ENCODE measurements at places on chromosomes 2 and 18.

- DNase-seq: no peak
These were observed 105.0 kb upstream of the SMAD7 start for GRCh38 chr18:49055754-49056172.

GRCh38 chr2:101773137-101773536 is 75.6 kb downstream of the MAP4K4 start:
- DNase-seq: no peak

DNA sequence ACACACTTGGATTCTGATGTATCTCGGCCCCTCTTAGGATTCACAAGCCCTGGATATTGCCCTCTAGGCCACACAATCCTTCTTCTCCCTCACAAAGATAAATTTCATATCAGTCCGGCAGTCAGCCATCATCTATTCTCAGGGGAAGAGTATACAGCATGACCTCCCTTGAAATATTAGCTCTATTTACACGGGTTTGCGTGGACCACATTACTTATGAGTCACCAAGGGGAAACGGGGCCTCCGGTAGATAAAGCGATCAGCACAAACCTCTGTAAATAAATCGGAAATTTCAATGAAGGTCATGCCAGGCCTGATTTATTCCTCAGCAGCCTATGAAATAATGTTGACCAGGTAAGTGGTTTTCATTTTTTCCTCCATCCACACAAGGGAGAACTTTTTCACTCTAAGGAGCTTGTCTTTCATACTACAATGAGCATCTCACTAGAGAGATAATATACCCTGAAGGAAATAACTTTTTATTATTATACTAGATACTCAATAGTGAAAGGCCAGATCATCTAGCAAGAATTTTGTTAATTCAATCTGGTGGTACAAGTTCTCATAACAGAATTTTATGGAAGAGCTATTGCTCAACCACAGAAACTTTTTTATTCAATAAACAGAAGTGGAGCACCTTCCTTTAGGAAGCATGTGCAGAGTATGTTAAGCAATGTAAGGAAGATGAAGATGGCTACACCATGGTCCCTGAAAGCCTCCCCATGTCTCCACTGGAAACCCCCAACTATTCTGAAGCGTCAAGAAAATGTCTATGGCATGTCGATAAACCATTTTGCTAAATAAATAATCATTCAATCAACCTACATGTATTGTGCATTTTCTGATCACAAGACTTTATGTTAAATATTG is 125.2 kb upstream of the PIK3C3 start:
- DNase-seq: no peak

DNA sequence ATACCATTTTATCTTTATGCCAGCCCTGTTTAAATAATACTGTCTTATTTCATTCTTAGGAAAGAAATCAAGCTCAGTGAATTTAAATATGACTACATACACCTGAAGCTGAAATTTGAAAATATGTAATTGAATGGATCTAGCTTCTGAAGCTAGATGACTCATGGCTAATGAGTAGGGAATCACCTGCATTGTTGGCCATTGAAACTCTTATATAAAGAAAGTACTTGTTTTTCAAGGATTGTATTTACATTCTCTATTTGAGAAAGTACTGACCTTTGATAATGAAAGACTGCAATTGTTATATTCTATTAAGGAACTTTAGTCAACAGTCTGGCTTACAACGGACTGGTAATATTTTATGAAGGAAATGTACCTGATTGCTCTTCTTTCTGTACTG is 346.7 kb upstream of the LRATD1 start:
- no peak for DNase-seq

DNA sequence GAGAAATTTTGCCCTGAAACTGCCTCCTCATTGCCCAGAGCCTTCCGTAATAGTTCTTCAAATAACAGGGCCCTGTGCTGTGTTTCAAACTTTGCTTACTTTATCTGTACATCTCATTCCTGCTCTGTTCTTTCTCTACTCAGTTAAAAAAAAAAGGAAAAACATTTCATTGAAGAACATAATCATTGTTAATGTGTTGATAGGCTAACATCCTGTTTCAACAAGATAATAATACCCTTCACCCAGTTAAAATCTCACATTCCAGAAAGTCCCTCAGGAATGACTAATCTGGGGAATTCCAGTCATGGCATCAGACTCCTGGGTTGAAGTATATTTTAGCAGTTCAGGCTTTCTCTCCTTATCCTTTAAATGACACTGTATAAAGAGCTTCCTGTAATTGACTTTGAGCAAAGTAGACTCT is 45.6 kb upstream of the ITGAV start:
- DNase-seq: no peak

DNA sequence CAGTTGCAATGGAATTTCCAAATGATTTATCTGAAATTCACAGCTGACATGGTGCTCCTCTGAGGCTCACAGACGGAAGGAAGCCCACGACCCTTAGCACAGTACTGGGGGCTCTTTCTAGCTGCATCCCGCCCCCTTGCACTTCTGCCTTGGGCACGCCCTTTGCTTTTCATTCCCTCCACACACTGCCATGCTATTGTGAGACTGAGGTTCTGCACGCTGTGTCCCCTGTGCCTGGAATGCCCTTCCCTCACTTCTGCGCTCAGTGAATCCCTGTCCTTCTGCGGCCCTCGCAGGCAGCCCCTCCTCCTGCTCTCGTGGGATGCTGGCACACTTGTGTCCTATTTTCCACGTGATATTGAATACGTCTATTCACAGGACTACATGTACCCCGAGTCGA is 135.4 kb upstream of the TTC39C start:
- DNase-seq: no peak

GRCh38 chr2:78601113-78601512 is 424.4 kb upstream of the REG3G start:
- DNase-seq: no peak

DNA sequence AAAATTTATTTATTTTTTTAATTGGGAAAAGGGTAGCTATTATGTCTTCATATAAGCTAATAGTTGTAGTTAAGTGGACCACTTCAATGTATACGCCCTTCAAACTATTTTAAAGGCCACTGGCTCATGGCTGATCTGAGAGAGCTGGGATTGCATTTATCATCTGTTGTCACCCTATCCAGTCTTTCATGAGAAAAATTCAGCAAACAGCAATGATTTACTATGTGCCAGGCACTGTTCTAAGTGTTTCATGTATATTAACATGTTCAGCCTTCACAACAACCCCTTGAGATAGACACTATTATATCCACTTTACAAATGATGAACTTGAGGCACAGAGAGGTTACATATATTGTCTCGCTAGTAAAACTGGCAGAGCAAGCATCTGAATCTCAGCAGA is 66.1 kb upstream of the ZNF397 start:
- DNase-seq: no peak

- DNase-seq: no peak
These were observed 162.8 kb downstream of the PTPRM start for GRCh38 chr18:7729868-7730267.

GRCh38 chr2:214261683-214262082 is 149.2 kb upstream of the VWC2L start:
- DNase-seq: no peak

GRCh38 chr18:52339891-52340371 is at the start of gene DCC:
Gene DCC (plus strand): TSS chr18:52340197. CDS start chr18:52340788, 591 bp downstream.
- peak; percentile 71 for DNase-seq

GRCh38 chr2:107412209-107412904 is 414.3 kb upstream of the RGPD4 start:
- no peak for DNase-seq

DNA sequence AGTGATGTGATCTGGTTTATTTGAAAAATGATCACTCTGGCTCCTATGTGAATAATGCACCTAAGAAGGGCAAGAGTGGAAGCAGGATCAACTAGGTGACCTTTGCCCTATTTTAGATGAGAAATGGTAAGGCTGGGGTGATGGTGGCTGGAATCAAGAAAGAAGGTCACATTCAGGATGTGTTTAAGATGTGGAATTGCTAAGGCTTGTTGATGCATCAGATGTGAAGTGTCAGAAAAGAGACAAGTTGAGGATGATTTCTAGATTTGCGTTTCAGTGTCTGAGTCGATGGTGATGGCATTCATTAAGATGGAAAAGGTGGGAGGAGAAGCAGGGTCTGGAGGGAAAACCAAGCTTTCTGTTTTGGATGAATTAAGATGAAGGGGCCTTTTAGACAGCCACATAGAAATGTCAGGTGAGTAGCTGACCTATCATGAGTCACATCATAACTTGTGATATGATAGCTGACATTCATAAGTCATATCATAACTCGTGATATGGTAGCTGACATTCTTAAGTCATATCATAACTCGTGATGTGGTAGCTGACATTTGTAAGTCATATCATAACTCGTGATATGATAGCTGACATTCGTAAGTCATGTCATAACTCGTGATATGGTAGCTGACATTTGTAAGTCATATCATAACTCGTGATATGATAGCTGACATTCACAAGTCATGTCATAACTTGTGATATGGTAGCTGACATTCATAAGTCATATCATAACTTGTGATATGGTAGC is 101.2 kb upstream of the SEC11C start:
- no peak for DNase-seq

- DNase-seq: no peak
These were observed 220.6 kb upstream of the COPS8 start for GRCh38 chr2:236865052-236865451.

DNA sequence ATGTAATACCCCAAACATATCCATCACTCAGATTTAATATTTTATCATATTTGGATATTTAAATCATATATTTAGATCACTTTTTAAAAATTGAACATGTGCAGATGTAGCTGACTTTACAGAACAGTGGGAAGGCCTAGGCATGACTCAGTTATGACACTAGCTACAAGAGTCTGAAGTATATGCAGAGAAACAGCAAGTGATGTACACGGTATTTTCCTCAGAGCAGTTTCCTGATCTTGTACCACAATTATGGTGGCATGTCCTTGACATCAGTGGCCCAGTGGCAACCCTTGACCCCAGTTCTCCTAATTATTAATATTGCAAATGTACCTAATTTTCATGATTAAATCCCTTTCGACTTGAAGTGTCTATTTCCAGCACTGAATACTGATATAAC is 28.2 kb downstream of the CDKL4 start:
- no peak for DNase-seq
